Mucosa of gallbladder (tissue), 1 donor: ENCODE measurements at places on chromosomes 4 and X. TPM values are rescaled to one million over a fixed set of nuclear protein-coding genes. Genes with fewer than 3 reads are reported as not detected.

The UTP3 gene
- total RNA-seq = 17.1 TPM

The SLC38A5 gene
- 3.8 TPM for total RNA-seq

The FAM47B gene
- not detected for total RNA-seq

The FRMPD3 gene
- total RNA-seq = 0.17 TPM

The VCX2 gene
- not detected for total RNA-seq

The UNC5C gene
- total RNA-seq = 2.6 TPM

The TMEM192 gene
- 17.2 TPM for total RNA-seq

The ZGRF1 gene
- total RNA-seq = 2.6 TPM

The PSAPL1 gene
- not detected for total RNA-seq

The PDCL2 gene
- not detected for total RNA-seq

The MAGEA2B gene
- not detected for total RNA-seq

The PPP2R2C gene
- 0.49 TPM for total RNA-seq

The EGF gene
- 1.6 TPM for total RNA-seq

The PLP1 gene
- total RNA-seq = 13.8 TPM

The SATL1 gene
- total RNA-seq = 0.06 TPM

The SLC25A31 gene
- total RNA-seq = not detected

The ANKRD50 gene
- total RNA-seq = 22.9 TPM

The COL25A1 gene
- 0.55 TPM for total RNA-seq

The ARR3 gene
- not detected for total RNA-seq

The ARHGAP4 gene
- 53.8 TPM for total RNA-seq

The UGT2B17 gene
- total RNA-seq = 4.9 TPM

The TEC gene
- 3.8 TPM for total RNA-seq

The ESX1 gene
- not detected for total RNA-seq

The PDLIM3 gene
- total RNA-seq = 85.5 TPM

The IL2RG gene
- total RNA-seq = 8.9 TPM

The CHRDL1 gene
- total RNA-seq = 8.1 TPM

The CYLC1 gene
- not detected for total RNA-seq

The CNGA2 gene
- not detected for total RNA-seq

The F8A2 gene
- not detected for total RNA-seq

The KLKB1 gene
- 3.7 TPM for total RNA-seq

The BBS7 gene
- 17.8 TPM for total RNA-seq

The LEF1 gene
- total RNA-seq = 5.2 TPM

The SHROOM2 gene
- 13.1 TPM for total RNA-seq

The IBSP gene
- 2.1 TPM for total RNA-seq

The MRPL1 gene
- 22.1 TPM for total RNA-seq

The YIPF7 gene
- not detected for total RNA-seq

The CXorf49 gene
- not detected for total RNA-seq

The TLR3 gene
- total RNA-seq = 30.2 TPM
